ENCODE measurements at places on chromosomes 2 and 18. TPM values are rescaled to one million over a fixed set of nuclear protein-coding genes. Genes with fewer than 3 reads are reported as not detected.
A peak's percentile ranks its signal among the peaks of the same experiment; 100 is the strongest.

GRCh38 chr2:141791521-141791920 lies 339.3 kb downstream of the LRP1B start:
- H3K4me1 ChIP-seq, result no peaks in the 10 kb centered on the region
- no peak overlapping the region for H3K4me3 ChIP-seq
- H3K36me3 ChIP-seq, result no peaks in the 10 kb centered on the region

- H3K36me3 ChIP-seq, result no peaks in the 10 kb centered on the region
- H3K27me3 ChIP-seq, result peaks cover 1% of the 10 kb centered on the region
- H3K27ac ChIP-seq, result no peak overlapping the region
- no peaks in the 10 kb centered on the region for H3K4me1 ChIP-seq
- DNase-seq, result no peak
- no peak overlapping the region for H3K4me3 ChIP-seq
Observed at GRCh38 chr2:160252278-160252887, 52.3 kb upstream of the ITGB6 start.

C2orf66 gene
- total RNA-seq, result 0.42 TPM

DNA sequence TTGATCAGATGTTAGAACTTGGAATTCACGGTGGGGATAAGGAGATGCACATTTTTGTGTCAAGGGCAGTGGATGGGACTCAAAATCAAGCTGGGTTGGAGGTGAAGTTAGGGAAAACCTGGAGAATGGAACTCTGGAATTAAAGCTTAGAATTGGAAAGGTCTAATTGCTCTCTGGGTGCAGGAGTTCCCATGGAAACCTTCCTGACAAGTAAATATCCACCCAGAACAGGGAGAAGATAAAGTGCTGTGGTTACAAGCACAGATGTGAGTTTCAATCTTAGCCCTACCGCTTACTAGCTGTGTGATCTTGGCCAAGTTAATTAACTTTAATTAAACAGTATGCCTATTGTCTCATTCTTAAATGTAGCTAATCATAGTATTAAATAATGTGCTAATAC lies 71.3 kb upstream of the TCF7L1 start:
- H3K4me1 ChIP-seq, result peaks cover 10% of the 10 kb centered on the region
- DNase-seq, result no peak
- H3K27me3 ChIP-seq, result peaks cover 20% of the 10 kb centered on the region
- H3K27ac ChIP-seq, result no peak overlapping the region

DNA sequence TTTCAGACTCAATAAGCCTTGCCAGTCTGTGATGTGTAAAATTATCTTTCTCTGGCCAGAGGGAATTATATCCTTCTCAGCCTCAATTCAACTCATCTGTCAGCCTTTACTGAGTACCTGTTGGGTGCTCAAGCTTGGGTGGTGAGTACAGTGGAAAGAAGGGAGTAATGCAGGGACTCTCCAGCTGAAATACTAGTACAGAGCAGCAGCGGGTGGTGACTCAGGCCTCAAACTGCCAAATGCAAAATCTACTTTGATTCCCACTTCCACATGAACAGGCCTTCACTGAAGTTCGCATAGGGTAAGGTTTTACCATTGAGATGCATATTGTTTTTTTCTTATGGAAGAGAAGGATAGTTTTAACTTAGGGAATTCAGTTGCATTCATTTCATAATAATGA lies 326.8 kb downstream of the LRRTM1 start:
- no peaks in the 10 kb centered on the region for H3K36me3 ChIP-seq
- H3K4me1 ChIP-seq, result no peaks in the 10 kb centered on the region
- no peak for DNase-seq
- H3K27me3 ChIP-seq, result no peaks in the 10 kb centered on the region

DNA sequence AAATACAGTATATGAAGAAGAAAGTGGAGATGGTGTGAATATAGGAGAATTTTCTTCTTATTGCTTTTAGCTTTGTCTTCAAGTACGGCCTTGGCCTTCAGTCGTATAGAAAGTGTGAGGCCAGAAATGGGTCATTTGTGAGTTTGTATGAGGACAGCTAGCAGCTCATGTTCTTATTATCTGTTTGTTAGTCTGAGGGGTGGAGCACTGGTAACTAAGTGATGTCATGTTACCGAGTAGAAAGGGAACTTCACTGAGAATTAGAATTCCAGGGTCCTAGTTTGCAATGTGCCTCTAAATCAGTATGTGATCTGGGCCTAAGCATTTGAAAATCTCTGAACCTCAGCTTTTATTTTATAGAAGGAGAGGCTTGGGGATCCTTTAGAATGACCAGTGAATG lies 588.6 kb downstream of the NRXN1 start:
- DNase-seq, result no peak
- H3K4me1 ChIP-seq, result no peaks in the 10 kb centered on the region
- no peaks in the 10 kb centered on the region for H3K27me3 ChIP-seq
- H3K27ac ChIP-seq, result no peak overlapping the region

DNA sequence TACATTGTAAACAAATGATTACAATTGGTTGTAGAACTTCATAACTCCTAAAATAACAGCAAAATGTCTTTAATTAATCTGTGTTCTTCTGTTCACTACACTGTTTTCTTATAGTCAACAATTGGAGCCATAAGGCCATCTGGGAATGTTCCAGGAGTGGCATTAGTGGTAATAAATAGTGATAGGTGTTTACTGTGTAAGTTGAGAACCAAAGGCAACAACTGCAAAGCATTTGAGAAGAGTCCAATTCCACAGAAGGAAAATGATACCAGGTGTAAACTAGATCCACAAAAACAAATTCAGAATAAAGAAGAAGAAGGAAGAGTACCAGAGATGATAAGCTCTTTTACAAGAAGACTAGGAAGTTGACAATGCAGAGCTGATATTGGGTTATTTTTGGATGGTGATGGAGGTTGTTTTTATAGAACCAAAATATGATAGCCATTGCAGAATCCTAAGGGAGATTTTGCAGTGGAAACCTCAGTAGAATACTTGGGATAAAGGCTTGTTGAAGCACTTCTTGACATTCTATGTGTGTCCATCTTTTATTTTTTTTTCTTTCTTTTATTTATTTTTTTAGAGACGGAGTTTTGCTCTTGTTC lies 52.9 kb downstream of the ANTXR1 start:
- H3K36me3 ChIP-seq, result no peaks in the 10 kb centered on the region
- H3K27me3 ChIP-seq, result peaks cover 44% of the 10 kb centered on the region
- no peak for DNase-seq
- H3K4me3 ChIP-seq, result no peak overlapping the region

DNA sequence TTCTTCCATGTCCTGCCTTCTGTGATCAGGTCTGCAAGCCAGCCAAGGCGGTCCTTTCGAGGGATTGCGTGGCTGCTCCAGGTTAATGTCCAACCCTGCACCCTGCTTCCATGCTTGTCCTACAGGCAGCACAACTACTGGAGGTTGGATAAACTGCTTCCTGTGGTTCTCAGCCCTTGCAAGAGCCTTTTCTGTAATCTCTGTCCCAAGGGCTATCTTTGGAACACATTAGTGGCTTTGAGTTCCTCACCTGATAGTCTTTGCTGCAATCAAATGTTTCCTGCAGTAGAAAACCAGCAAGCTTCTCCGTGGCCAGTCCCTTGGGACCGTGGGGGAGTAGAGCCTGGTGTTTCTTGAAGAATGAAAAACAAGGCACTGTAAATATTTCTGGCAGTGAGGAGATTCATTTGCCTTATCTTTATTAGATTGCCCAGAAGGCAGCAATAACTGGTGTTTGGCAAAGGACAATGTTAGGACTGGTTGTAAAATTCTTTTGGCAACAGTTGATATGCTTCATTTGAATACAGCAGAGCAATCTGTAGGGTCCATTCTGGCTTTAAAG lies 214.4 kb downstream of the FHOD3 start:
- peaks cover 2% of the 10 kb centered on the region for H3K27me3 ChIP-seq
- H3K27ac ChIP-seq, result no peak overlapping the region
- H3K4me3 ChIP-seq, result no peak overlapping the region
- no peak for DNase-seq

- no peak overlapping the region for H3K4me3 ChIP-seq
- H3K27me3 ChIP-seq, result no peaks in the 10 kb centered on the region
- H3K36me3 ChIP-seq, result no peaks in the 10 kb centered on the region
- no peak for DNase-seq
- peak overlapping the region; percentile 59 for H3K27ac ChIP-seq
- no peaks in the 10 kb centered on the region for H3K4me1 ChIP-seq
Observed at GRCh38 chr2:241925821-241926441, 56.4 kb downstream of the RTP5 start.

- no peak for DNase-seq
- no peaks in the 10 kb centered on the region for H3K27me3 ChIP-seq
- H3K4me1 ChIP-seq, result no peaks in the 10 kb centered on the region
- H3K27ac ChIP-seq, result no peak overlapping the region
Observed at GRCh38 chr2:18218160-18218933, 339.9 kb downstream of the KCNS3 start.

- H3K4me3 ChIP-seq, result no peak overlapping the region
- peaks cover 43% of the 10 kb centered on the region for H3K36me3 ChIP-seq
- H3K27me3 ChIP-seq, result no peaks in the 10 kb centered on the region
- peak; percentile 5 for DNase-seq
Observed at GRCh38 chr2:69490486-69490885, 53.3 kb upstream of the NFU1 start.

DNA sequence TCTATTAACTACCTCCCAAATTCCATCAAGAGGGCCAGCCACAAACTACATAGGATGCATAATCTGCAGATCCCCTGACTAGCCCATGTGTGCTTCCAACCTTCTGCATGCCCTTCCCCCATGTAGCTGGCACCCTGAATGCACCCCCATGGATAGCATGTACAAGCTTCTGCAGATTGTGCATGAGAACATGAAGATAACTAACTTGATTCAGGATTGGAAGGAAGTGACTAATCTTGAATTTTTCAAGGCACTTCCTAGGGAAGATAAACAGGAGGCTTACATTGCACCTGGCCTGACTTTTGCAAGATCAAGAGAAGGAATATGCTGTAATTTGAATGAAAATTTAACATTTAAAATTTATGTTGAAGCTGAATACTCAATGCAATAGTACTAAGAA lies 66.7 kb downstream of the CDC42EP3 start:
- H3K4me1 ChIP-seq, result peaks cover 39% of the 10 kb centered on the region
- DNase-seq, result no peak
- H3K27me3 ChIP-seq, result peaks cover 4% of the 10 kb centered on the region
- peaks cover 11% of the 10 kb centered on the region for H3K36me3 ChIP-seq

IL1R2 gene
- total RNA-seq, result 1.1 TPM

GRCh38 chr2:207978177-207978948 lies 47.0 kb downstream of the PLEKHM3 start:
- no peaks in the 10 kb centered on the region for H3K4me1 ChIP-seq
- no peak for DNase-seq
- no peaks in the 10 kb centered on the region for H3K36me3 ChIP-seq
- no peaks in the 10 kb centered on the region for H3K27me3 ChIP-seq

AMER3 gene
- total RNA-seq, result not detected

SH2D6 gene
- total RNA-seq, result 0.70 TPM

DNA sequence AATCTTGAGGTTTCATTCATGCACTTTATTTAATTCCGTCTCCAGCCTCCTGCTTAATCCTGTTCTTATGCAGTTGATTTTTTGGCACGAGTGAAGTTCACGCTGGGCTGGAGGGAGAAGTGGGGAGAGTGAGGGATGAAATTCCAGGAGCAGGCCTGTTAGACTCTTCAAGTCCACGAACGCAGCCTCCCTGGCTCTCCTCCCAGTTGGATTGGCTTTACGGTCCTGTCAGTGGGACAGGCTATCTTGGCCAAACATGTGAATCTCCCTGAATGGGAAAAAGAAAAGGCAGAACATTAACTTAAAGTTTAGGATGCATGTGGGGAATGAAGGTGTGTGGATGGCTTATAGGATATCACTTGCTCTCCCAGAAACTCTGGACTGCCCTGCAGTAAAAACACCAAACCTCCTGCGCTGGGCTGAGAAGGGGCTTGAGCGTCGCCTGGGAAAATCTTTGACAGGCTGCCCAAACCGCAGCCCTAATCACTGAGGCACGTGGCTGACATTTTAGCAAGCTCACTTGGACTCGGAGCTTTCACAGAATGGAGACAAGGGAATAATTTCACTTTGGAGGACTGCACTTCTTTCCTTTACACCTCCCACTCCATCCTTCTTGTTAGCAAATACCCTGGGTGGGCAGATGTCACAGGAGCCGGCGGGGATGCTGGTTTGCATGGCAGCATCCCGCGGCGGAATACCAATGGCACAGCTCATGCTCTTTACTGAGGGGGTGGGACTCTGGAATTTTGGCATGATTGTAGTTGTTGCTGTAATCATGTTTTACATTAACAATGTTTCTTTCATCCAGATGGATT lies 93.9 kb downstream of the ACKR3 start:
- no peak for DNase-seq
- no peak overlapping the region for H3K27ac ChIP-seq
- no peak overlapping the region for H3K4me3 ChIP-seq

- no peak for DNase-seq
- H3K27ac ChIP-seq, result peak overlapping the region; percentile 83
- H3K4me3 ChIP-seq, result peak overlapping the region; percentile 85
- H3K36me3 ChIP-seq, result peaks cover 5% of the 10 kb centered on the region
Observed at GRCh38 chr2:11344956-11345677, 681 bp upstream of the ROCK2 start.

GRCh38 chr2:3639015-3639630 lies 18.9 kb upstream of the ALLC start:
- no peak for DNase-seq
- H3K4me1 ChIP-seq, result no peaks in the 10 kb centered on the region
- no peaks in the 10 kb centered on the region for H3K36me3 ChIP-seq
- H3K27ac ChIP-seq, result no peak overlapping the region
- H3K4me3 ChIP-seq, result no peak overlapping the region
- H3K27me3 ChIP-seq, result peaks cover 2% of the 10 kb centered on the region

- peaks cover 2% of the 10 kb centered on the region for H3K27me3 ChIP-seq
- no peak for DNase-seq
- H3K36me3 ChIP-seq, result no peaks in the 10 kb centered on the region
- H3K4me1 ChIP-seq, result no peaks in the 10 kb centered on the region
Observed at GRCh38 chr2:210531050-210531449, 25.3 kb upstream of the CPS1 start.

CDH20 gene
- not detected for total RNA-seq

DNA sequence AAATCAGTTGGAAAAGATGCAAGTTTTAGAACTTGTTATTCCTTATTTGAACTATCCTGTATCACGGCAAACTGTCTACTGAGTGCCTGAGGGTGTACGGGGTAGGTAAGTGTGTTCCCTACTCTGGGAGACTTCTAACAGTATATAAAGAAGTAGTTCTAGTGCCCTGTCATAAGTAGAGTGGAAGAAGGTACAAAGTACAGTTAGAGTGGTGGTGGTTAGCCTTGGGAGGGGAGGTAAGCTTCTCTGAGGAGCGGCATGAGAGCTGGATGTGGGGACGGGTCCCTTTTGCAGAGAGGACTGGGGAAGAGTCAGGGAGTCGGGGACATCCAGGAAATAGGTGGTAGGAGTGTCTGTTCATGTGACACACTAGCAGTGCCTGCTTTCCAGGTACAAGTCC lies 48.5 kb downstream of the DGKD start:
- no peaks in the 10 kb centered on the region for H3K27me3 ChIP-seq
- peaks cover 25% of the 10 kb centered on the region for H3K36me3 ChIP-seq
- H3K4me3 ChIP-seq, result no peak overlapping the region
- H3K27ac ChIP-seq, result no peak overlapping the region
- no peak for DNase-seq
- H3K4me1 ChIP-seq, result peaks cover 47% of the 10 kb centered on the region

DNA sequence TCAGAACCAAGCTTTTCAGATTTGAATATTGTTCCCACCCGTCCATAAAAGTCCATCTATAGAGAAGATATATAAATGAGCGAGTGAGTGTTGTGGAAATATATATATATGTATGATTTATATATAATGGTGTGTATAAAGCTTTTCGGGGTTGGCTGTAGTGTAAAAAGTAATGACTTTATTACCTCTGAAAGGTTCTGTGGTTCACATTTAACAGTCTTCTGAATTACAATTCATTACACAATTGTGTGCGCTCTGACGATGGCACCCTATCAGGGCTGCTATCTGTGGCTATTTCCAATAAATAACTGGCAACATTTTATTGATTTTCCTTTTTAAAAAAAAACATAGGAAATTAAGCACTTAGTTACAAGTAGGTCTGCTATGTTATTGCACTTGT lies 2.7 kb upstream of the BCL11A start:
- H3K27ac ChIP-seq, result no peak overlapping the region
- H3K27me3 ChIP-seq, result peaks cover 67% of the 10 kb centered on the region
- peaks cover 16% of the 10 kb centered on the region for H3K4me1 ChIP-seq
- no peak for DNase-seq
- no peak overlapping the region for H3K4me3 ChIP-seq

Measured in activated T-helper 1 cell treated with anti-CD3 and anti-CD28 coated beads, Interleukin-12 subunit alpha, Interleukin-12 subunit beta, Interleukin-2, Interleukin-4 antibody, amounts not matched to agents 30 ng/mL and 10 ng/mL and 1 ng/mL, durations not matched to agents 14 hours and 24 hours and 36 hours (primary cell).